ENCODE measurements at places on chromosomes 2 and 18. TPM values are rescaled to one million over a fixed set of nuclear protein-coding genes. Genes with fewer than 3 reads are reported as not detected.

- DNase-seq: no peak
Observed at GRCh38 chr18:79871481-79872091, 73.8 kb downstream of the KCNG2 start.

USP40 gene
- 23.8 TPM for total RNA-seq

HOXD11 gene
- total RNA-seq: not detected

- DNase-seq: no peak
Observed at GRCh38 chr2:217735034-217735433, 267.8 kb downstream of the TNS1 start.

ACKR3 gene
- not detected for total RNA-seq

STAT4 gene
- total RNA-seq: not detected

MYL12B gene
- total RNA-seq: 803 TPM

GRCh38 chr2:230658877-230659652, 53.6 kb upstream of the CAB39 start:
- no peak for DNase-seq

ITM2C gene
- 273 TPM for total RNA-seq

HAAO gene
- total RNA-seq: not detected

DNA sequence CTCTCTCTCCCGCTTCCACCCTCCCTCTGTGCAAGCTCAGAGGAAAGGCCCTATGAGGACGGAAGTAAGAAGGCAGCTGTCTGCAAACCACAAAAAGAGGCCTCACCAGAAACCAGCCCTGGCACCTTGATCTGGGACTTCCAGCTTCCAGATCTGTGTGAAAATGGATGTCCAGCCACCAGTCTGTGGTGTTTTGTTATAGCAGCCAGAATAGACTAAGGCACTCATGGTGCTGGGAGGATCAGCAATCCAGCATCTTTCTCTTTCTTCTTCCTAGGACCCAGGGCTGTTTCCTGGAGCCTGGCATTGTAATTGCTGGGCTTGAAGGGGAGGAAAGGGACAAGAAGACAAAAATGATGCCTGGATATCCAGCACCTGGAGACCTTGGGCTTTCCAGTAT, 122.5 kb downstream of the SOCS6 start:
- no peak for DNase-seq

- no peak for DNase-seq
Observed at GRCh38 chr2:208501206-208501605, 94.6 kb downstream of the PTH2R start.

ABCB11 gene
- total RNA-seq: not detected

DNA sequence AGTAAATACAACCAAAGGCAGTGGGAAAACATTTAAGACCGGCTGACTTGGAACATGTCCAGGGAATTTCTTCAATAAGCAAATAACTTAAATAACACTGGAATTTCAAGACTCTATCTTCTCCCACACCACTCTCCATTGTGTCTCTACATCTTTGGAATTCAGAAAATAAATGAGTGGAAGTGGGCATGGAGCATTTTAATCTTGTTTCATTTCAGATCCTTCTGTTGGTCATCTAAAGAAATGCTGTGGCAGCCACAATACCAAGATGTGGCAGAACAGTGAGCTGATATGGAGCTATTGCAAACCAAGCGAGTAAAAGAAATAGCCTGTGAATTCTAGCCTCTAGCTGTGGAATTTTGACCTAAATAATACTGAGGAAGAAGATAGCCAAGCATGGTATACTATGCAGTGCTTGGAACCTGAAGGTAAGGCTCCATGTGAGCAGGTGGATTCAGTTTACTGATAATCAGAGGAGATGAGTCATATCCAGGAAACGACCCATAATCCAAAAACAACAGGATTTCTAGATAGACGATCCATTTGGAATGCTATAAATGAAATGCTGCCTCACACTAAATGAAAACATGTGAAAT, 157.1 kb upstream of the SCN7A start:
- peak; percentile 2 for DNase-seq

GRCh38 chr18:78857314-78858150, 122.1 kb upstream of the SALL3 start:
- DNase-seq: no peak

CAPG gene
- 1.0 TPM for total RNA-seq

HOXD9 gene
- total RNA-seq: 10.6 TPM

- DNase-seq: peak; percentile 36
Observed at GRCh38 chr18:56043641-56044061, 455.7 kb upstream of the TCF4 start.

- DNase-seq: no peak
Observed at GRCh38 chr2:72293620-72294019, 146.0 kb upstream of the CYP26B1 start.

GRCh38 chr2:28276076-28276618, 116.5 kb upstream of the FOSL2 start:
- DNase-seq: no peak

All from G401 (cell line).